ENCODE measurements at places on chromosomes 12 and 14.

DNA sequence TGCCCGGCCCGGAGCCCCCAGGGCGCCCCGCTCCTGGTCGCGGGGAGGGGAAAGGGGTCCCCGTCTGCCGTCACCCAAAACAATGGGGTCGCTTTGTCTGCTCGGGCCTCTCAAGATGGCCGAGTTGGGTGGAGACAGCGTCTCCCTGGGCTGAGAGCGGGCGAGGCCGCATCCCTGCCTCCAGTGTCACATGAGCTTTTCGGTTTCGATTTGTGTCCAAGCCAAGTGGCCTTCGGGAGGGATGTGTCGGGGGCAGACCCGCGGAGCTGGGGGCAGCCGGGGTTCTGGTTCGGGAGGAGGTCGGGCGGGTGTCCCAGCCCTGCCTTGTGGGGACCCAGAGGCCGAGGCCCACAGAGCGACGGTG lies 790 bp downstream of the DYNC1H1 start:
- peaks cover 25% of the 10 kb centered on the region for H3K4me1 ChIP-seq
- H3K27ac ChIP-seq = peak overlapping the region; percentile 78
- H3K4me3 ChIP-seq = peak overlapping the region; percentile 93
- H3K36me3 ChIP-seq = peaks cover 22% of the 10 kb centered on the region
- H3K27me3 ChIP-seq = no peaks in the 10 kb centered on the region

DNA sequence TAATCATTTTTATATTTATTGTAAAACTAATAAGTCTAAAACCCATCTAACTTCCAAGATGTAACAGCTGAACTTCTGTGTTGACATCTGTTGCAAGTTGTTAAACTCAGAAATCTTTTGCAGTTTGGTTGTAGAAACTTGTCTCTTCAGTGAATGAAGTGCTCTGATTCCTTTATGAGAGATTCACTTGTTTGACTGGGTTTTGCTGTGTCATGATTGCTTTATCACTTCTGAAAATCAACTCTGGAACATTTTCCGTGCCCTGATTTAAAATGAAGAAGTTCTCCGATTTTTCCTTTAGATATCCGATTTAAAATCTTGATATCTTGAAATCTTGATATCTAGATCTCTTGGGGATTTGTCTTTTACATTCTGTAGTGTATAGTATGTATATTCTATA lies 65.1 kb downstream of the DIP2B start:
- no peaks in the 10 kb centered on the region for H3K27me3 ChIP-seq
- H3K36me3 ChIP-seq = no peaks in the 10 kb centered on the region
- peaks cover 84% of the 10 kb centered on the region for H3K4me1 ChIP-seq
- no peak overlapping the region for H3K4me3 ChIP-seq
- DNase-seq = peak; percentile 42
- no peak overlapping the region for H3K27ac ChIP-seq

GRCh38 chr14:104370256-104370870 lies 209.2 kb upstream of the C14orf180 start:
- H3K4me3 ChIP-seq = no peak overlapping the region
- no peaks in the 10 kb centered on the region for H3K4me1 ChIP-seq
- no peaks in the 10 kb centered on the region for H3K36me3 ChIP-seq
- no peak overlapping the region for H3K27ac ChIP-seq
- H3K27me3 ChIP-seq = no peaks in the 10 kb centered on the region

DNA sequence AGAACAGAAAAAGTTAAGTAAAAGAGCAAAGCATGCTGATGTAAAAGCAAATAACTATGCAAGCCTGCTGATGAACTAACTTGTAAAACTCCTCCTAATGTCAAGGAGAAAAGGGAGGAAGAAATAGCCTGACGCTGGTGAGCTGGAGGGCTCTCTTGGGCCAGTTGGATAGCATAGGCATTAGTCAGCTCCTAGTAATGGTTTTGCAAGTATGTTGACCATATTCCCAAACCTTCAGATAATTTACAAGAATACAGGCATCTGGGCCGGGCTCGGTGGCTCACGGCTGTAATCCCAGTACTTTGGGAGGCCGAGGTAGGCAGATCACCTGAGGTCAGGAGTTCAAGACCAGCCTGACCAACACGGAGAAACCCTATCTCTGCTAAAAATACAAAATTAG lies 871.4 kb downstream of the C12orf50 start:
- no peaks in the 10 kb centered on the region for H3K36me3 ChIP-seq
- no peak for DNase-seq
- no peaks in the 10 kb centered on the region for H3K27me3 ChIP-seq
- no peak overlapping the region for H3K27ac ChIP-seq
- no peaks in the 10 kb centered on the region for H3K4me1 ChIP-seq

GRCh38 chr14:75917946-75918335 lies 63.9 kb downstream of the TGFB3 start:
- no peak for DNase-seq
- no peaks in the 10 kb centered on the region for H3K27me3 ChIP-seq
- no peaks in the 10 kb centered on the region for H3K4me1 ChIP-seq
- no peak overlapping the region for H3K27ac ChIP-seq

DNA sequence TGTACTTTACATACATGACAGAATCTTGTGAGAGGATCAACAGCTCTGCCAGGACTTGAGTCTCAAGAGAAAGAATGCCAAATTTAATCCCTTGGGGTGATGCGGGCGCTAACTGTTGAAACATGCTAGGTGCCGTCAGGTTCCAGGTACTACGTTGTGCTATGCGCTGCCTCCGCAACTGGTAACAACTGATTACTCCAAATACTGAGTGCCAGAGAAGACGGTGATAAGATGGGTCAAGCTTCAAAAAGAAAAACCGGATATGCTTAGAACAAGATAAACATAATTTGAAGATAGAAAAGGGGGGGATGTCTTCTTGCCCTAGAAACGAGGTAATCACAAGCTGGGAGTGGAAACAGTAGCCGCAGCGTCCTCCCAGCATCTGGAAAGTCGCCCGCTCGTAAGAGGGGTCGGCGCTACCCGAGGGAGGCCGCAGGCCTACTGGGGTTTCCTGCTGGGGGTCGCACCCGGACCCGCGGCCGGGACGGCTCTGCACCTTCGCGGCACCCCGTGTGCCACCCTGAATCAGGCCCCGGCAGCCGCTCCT lies 678 bp downstream of the ZBTB25 start:
- peak overlapping the region; percentile 99 for H3K27ac ChIP-seq
- H3K27me3 ChIP-seq = no peaks in the 10 kb centered on the region
- no peak for DNase-seq

DNA sequence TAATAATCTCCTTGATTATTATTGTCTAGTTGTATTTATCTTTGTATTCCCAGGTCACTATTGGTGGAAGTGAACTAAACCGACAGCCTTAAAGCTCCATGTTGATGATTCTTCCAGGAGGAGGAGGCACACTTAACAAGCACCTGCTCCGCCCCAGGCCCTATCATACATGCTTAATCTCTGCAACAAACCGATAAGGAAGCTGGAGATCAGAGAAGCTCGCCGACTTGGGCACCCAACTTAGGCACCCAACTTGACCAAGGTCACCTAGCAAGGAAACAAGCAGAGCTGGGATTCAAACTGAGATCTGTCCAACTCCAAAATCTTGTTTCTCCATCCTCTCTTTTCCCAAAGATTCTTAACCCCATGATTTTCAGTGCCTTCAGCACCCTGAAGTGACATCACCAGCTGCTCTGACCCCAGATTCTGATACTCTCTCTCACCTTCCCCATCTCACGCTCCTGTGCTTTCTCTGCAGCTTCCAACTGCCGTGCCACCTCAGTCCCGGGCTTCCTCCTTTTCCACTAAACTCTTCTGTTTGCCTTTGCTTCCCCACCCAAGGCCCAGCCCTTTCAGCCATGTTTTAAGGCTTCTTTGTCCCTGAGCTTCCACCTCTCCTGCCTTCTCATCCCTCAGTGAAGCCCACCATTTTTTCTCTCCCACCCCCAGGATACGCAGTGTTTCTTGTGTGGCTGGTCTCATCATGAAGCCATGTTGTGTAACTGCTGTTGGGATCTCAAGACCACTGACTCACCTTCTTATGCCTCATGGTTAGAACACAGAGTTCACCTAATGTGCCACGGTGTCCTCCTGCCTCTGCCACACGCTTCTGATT lies 6.6 kb upstream of the KRT18 start:
- H3K4me1 ChIP-seq = no peaks in the 10 kb centered on the region
- no peaks in the 10 kb centered on the region for H3K36me3 ChIP-seq
- no peak overlapping the region for H3K27ac ChIP-seq
- no peaks in the 10 kb centered on the region for H3K27me3 ChIP-seq
- no peak for DNase-seq

DNA sequence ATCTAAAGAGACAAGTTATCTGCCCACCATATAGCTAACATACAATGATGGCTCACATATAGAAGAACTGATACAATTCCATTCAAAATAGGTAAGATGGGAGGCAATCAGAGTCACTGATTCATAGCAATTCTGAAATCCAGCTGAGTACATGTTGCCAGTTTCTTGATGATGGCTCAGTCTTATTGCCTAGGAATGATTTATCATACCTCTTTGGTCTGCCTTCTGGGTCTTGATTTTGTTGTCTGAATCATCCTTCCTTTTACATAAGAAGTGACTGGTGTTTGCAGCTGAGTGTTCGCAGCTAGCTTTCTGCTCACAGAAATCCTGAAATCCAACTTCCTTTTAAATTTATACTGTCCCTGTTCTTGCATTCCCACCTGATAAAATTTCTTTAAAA lies 463.2 kb upstream of the MGAT4C start:
- no peak overlapping the region for H3K4me3 ChIP-seq
- H3K27me3 ChIP-seq = no peaks in the 10 kb centered on the region
- no peak for DNase-seq
- H3K4me1 ChIP-seq = no peaks in the 10 kb centered on the region
- H3K27ac ChIP-seq = no peak overlapping the region

- DNase-seq = no peak
- no peaks in the 10 kb centered on the region for H3K36me3 ChIP-seq
- no peaks in the 10 kb centered on the region for H3K27me3 ChIP-seq
- no peak overlapping the region for H3K4me3 ChIP-seq
These were observed 336.1 kb downstream of the RPS29 start for GRCh38 chr14:49250109-49250508.

- H3K4me3 ChIP-seq = no peak overlapping the region
- H3K27ac ChIP-seq = no peak overlapping the region
- no peaks in the 10 kb centered on the region for H3K4me1 ChIP-seq
- no peaks in the 10 kb centered on the region for H3K27me3 ChIP-seq
- no peak for DNase-seq
- no peaks in the 10 kb centered on the region for H3K36me3 ChIP-seq
These were observed 63.9 kb upstream of the RMST start for GRCh38 chr12:97398704-97399103.

DNA sequence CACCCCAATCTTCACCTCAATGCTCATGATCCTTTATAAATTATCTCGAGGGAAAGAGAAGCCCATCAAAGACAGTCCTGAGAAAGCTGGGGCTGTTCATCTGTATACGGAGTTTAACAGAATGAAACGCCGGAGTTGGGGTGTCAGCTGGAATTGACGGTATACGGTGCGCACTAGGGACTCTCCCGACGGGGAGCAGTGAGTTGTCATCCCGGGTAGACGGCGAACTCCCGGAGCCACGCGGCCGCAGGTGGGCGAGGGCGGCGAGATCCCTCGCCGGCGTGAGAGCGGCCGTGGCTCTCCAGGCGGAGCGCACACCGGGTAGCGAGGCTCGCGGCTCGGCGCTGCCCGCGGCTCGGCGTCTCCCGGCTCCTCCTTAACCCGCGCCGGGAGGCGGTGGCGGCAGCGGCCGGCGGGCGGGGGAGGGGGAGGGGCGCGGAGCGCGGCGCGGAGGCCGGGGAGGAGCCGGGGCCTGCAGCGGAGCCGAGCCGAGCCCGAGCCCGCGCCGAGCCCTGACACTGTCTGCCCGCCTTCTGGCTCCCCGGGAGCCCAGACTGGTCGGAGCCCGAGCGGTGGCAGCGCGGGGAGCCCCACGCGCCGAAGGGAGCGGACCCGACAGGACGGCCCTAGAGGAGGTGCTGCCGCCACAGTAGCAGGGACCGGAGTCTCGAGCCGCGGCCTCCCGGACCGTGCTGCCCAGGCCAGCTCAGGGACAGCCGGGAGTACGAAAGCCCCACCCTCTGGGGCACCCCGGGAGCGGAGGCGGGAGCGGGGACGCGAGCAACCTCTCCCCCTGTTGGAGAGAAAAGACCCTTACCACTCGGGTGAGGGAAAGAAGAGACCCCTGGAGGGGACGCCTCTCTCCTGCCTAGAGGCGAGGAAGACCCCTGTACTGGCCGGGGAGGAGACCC lies at the start of gene FOXJ2:
Gene FOXJ2, plus strand, starts transcription at position 475 of the 911 bp plus-strand sequence. CDS start 7,117 bp downstream, outside the sequence.
- H3K27me3 ChIP-seq = no peaks in the 10 kb centered on the region
- H3K4me1 ChIP-seq = peaks cover 59% of the 10 kb centered on the region
- peak within 1 kb of the TSS; percentile 81 for H3K4me3 ChIP-seq
- no peaks in the 10 kb centered on the region for H3K36me3 ChIP-seq

DNA sequence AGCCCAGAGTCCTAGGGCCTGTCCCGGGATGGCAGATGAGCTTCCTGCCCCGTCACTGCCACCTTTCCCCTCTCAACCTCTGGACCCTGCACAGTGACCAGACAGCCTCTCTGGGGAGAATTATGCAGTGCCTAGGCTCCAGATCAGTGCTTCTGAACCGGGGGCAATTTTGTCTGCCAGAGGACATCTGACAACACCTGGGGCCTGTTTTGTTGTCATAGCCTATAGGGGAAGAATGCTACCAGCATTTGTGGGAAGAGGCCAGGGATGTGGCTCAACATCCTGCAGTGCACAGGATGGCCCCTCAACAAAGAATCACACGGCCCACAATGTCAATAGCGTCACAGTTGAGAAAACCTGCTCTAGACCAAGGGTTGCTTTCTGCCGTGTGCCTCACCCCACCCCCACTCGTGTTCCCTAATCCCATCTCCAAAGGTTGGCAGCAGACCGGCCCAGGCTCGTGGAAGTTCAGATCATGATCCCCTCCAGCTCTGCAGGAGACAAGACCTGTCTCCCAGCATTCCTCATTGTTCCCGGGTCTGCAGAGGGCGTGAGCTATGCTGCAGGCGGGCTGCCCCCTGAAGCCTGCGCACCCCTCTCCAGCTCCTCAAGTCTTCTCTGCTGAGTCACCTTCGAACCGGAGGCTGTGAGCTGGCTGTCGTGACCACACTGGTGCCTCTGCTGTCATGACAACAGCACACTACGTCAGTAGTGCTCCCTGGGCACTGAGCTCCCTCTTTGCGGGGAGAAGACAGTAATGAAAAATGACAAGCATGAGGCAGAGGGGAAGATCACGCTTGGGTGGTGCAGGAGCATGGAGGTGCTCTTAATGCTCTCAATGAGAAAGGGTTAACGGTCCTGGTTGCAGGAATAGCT lies 2.0 kb upstream of the GAPDH start:
- H3K27ac ChIP-seq = peak overlapping the region; percentile 96
- peaks cover 45% of the 10 kb centered on the region for H3K4me1 ChIP-seq
- H3K36me3 ChIP-seq = peaks cover 58% of the 10 kb centered on the region
- no peaks in the 10 kb centered on the region for H3K27me3 ChIP-seq
- DNase-seq = peak; percentile 92

DNA sequence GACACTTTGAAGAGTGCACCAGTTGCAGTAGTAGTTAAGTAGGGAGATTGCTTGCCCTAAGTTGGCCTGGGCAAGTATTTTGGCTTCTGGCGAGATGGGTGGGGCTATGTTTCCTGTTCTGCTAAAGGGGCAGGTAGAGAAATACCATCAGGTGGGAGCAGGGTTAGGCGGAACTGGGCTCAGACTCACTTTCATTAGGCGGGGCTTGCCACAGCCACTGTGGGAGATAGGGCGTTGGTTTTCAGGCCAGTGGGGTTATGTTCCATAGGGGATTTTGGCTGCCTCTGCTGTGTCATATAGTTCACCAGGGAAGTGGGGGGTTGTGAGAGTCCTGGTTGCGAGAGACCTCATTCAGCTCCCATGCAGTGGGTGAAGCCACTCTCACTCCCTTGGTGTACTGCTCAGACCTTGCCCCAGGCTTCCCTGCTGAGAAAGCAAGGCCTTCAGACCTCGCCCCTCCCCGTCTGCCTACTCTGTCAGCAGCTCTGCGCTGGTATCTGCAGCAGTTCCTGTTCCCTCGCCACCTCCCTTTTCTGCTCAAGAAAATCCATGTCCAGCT lies 43.3 kb downstream of the AEBP2 start:
- no peak for DNase-seq
- no peaks in the 10 kb centered on the region for H3K36me3 ChIP-seq
- H3K27ac ChIP-seq = peak overlapping the region; percentile 49
- H3K4me1 ChIP-seq = no peaks in the 10 kb centered on the region

GRCh38 chr14:94562022-94562421 lies 780 bp downstream of the SERPINA4 start:
- DNase-seq = no peak
- no peaks in the 10 kb centered on the region for H3K36me3 ChIP-seq
- no peaks in the 10 kb centered on the region for H3K27me3 ChIP-seq
